ENCODE measurements at places on chromosomes 13 and 19.

- DNase-seq, result no peak
These were observed 1.5 kb downstream of the ZNF235 start for GRCh38 chr19:44303320-44303719.

DNA sequence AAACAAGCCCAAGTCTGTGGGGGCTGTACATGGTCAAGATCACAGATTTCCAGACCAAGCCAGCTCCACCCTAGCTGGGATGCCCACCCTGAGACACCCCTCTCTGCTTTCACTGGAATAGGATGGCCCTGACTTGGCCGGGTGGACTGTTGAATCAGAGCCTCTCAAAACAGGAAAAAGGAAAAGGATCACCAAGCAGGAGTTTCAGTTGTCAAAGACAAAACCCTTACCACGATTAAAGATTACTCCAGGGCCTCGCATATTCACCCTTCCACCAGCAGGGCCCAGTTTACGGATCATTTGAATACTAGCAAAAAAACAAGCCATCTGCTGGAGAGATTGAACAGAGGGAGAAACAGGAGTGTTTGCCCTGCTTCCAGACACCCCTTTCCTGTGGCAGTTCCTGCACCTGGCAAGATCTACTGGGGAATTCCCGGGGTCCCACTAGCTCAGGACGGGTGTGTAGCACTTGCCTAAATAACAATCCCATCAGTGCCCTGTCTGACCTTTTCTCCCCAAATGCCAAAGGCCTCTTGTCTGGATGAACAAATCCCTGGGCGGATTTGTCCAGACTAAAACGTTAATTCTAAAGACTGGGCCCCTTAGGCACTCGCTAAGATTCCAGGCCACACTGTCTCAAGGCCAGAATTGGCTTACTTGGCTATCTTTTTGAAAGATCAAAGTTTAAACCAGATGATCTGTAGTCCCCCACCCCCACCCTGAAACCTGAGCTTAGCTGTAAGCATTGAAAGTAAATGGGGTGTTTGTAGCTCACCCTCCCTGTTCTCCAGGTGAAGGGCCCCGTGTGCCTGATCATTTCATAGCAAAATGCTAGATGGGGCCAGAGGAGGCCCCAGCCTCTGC, 38.4 kb downstream of the ACTN4 start:
- no peak for DNase-seq

DNA sequence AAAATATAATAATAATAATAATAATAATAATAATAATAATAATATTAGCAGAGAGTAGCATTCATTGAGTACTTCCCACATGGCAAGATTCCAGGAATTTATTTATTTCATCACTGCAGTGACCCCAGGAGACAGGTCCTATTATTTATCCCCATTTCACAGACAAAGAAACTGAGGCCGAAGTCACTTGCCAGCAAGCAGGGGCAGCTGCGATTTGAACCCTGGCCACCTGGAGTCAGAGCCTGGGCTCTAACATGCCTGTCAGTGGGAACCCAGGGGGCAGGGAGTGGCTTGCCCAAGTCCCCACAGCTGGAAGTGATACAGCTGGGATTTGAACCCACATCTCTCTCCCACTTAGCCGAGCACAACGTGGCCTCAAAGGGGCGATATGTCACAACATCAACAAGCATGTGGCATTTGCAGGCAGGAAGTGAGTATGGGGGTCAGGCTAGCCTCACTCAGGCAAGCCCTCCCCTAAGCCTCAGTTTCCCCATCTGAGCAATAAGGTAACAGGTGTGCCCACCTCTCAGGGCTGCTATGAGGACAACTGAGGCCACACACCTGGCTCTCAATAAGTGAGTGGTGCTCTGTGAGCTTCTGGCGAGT, 2.9 kb downstream of the SHFL start:
- DNase-seq, result no peak

DNA sequence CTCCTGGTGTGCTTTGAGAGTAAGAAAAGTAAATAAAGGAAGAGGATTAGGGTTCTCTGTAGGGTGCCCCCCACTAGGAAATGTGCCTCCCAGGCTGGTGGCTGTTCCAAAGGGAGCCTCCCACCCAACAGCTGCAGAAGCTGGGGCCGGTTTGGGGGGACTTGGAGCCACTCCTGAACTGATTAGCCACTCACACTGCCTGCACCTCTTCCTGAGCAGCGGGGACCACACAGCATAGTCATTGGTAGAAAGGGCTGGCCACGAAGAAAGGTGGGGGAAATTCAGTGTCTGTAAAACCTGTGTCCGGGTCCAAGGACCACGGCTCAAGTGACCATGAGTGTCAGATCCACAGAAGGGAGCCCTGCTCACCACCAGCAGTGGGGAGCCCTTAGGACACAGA, 55.6 kb downstream of the SPACA7 start:
- DNase-seq, result no peak

GRCh38 chr13:91329733-91330132, 17.8 kb upstream of the MIR17HG start:
- no peak for DNase-seq

GRCh38 chr19:50199259-50199555, 4.2 kb upstream of the MYH14 start:
- no peak for DNase-seq

DNA sequence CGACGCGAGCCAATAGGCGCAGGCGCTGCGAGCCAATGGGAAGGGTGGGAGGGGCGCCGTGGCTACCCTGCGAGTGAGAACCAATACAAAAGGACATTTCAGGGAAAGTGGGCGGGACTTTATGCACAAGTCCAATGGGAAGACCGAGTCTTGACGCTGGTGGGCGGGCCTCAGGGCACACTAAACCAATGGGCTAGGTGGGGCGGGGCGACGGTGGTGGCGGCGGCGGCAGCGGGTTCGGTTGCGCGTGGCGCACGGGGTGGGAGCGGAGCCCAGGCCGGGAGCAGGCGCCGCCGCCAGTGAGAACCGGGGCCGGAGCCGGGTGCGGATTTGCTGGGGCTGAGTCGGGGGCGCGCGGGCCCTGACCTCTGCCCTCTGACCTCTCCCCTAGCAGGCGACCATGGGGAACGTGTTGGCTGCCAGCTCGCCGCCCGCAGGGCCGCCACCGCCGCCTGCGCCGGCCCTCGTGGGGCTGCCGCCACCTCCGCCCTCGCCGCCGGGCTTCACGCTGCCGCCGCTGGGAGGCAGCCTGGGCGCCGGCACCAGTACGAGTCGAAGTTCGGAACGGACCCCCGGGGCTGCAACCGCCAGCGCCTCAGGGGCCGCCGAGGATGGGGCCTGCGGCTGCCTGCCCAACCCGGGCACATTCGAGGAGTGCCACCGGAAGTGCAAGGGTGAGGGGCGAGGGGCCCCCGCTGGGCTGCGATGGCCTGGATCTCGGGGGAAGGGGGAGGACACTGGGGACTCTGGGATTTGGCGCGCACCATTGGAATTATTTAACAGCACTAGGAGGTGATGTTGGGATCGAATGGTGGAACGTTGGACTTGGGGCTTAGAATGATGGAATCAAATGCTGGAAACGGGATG, at the start of gene TOMM40:
TSS of gene TOMM40 (plus strand) at position 239 of the 867 bp plus-strand sequence. CDS start at position 401, 162 bp downstream.
- peak; percentile 99 for DNase-seq

DNA sequence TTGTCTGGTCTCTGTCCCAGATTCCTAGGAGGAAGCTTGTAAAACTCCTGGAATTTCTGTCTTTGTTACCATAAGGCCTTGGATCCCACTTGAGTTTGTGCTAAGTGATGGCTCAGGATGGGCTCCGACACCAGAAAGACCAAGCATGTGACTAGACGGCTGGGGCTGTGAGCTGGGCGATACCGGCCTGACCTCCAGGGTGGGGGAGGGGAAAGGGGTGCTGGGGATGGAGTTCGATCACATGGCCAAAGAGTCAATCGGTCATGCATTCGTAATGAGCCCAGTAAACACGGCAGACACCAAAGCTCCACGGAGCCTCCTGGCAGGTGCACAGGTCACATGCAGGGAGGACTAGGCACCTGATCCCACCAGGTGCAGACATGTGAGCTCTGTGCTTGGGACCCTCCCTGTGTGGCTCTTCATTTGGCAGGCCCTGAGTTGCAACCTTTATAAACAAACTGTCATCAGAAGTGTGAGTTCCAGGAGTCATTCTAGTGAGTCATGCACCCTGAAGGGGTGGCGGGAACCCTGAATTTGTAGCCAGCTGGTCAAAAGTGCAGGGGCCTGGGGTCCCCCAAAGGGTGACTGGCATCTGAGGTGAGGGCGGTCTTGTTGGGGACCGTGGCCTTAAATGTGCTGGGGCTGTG, 27.1 kb downstream of the ELAVL1 start:
- DNase-seq, result no peak

GRCh38 chr13:95530178-95530577, 22.3 kb upstream of the CLDN10 start:
- DNase-seq, result no peak

GRCh38 chr13:102369302-102369701, 32.5 kb downstream of the FGF14 start:
- DNase-seq, result no peak

GRCh38 chr19:11063434-11063833, 25.8 kb upstream of the LDLR start:
- DNase-seq, result no peak

- DNase-seq, result no peak
These were observed 297.2 kb downstream of the DCT start for GRCh38 chr13:94182185-94182761.

- no peak for DNase-seq
These were observed 271.2 kb upstream of the HTR2A start for GRCh38 chr13:47168066-47168465.

- no peak for DNase-seq
These were observed 26.9 kb downstream of the SULT2B1 start for GRCh38 chr19:48578891-48579290.

GRCh38 chr13:45809801-45810394, 41.7 kb downstream of the SIAH3 start:
- no peak for DNase-seq

DNA sequence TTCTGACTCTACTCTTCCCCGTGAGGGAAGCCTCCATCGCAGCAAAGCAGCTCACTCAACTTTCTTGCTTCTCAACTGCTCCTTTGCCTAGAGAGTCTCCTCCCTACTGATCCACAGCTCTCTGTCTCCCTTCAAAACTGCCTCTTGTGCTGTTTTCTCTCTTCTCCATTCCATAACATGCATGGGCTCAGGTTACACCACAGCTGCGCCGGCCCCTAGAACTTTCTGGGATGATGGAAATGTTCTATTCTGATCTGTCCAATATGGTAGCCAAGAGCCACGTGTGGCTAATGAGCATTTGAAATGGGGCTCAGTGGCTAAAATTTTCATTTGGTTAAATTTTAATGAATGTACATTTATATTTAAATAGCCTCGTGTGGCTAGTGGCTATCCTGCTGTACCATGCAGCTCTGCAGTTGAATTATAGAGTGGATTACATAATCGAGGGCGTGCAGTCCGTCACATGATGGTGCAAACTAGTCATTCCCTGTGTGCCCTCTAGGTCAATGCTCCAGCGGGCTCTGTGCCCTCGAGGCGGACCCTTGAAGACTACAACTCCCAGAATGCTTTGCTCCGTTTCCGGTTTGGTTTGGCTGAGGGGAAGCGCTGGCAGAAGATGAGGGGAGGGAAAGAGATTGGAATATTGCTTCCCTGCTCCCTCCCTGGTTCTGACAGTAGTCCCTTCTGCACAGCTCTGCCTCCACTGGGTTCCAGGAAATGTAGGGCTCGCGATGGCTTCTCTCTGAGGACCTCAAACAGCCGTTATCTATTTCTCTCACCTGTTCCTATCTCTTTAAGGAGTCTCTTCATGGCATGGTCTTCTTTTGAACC, 109.8 kb downstream of the CACNA1A start:
- peak; percentile 48 for DNase-seq
